Hematopoietic multipotent progenitor cell treated with erythropoietin and hydrocortisone succinate and interleukin-3 and kit ligand, for 8 days (in vitro differentiated cells): ENCODE measurements at places on chromosomes 3 and 15.
A peak's percentile ranks its signal among the peaks of the same experiment; 100 is the strongest.

DNA sequence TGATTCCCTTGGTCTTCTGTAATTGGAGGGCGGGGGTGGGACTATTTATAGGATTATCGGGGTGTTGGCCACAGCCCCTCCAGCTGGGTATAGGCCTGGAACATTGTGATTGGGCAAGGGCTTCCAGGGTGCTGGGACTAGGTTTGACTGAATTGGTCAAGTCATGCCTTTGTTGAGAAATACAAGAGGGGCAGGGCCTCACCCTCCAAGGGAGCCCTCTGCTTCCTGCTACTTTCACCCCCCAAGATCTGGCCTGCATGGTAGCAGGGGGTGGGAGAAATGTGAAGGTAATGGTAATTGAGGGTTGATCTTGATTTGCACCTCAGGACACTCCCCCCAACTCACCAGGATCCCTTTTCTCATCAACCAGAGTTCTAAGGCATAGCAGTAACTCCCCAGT is 25.2 kb downstream of the TRIM71 start:
- no peak for DNase-seq

DNA sequence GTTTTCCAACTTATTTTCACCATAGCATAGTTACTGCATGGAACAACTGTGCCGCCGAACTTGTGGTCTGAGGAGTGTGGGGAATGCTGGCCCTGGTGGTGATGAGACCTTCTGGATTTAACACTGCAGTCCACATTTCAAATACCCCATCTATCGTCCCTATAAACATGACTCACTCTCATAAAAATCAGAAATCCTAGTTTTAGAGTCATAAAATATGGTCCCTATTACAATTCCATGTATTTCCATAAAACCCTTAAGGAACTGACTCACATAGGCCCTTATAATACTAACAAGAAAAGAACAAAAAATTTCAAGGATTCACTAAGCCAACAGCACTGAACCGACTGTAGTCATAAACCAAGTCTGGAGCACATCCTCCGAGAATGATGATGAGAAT is 147.2 kb downstream of the FOXP1 start:
- no peak for DNase-seq

DNA sequence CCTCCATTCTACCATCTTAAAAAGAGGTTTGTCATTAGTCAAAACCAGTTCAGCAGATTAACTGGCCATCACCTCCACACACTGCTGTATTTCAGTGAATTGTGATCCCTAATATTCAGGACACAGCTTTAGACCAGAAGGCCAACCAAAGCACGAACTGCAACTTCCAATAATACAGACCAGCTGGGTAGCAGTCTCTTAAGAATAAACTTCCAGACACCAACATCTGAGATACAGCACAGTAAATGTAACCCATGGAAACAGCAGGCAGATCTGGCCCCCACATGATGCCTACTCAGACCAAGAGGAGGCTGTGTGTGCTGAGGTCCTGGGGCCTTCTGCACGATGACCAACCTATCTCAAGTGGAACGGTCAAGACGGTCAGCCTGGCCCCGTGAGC is 34.9 kb downstream of the SPATA12 start:
- DNase-seq = no peak

- no peak for DNase-seq
Observed at GRCh38 chr15:81321667-81322066, 2.3 kb downstream of the STARD5 start.

- DNase-seq = no peak
Observed at GRCh38 chr15:55802600-55803376, 59.8 kb upstream of the PRTG start.

- peak; percentile 91 for DNase-seq
Observed at GRCh38 chr15:85706779-85707518, 87.8 kb downstream of the KLHL25 start.

- DNase-seq = peak; percentile 34
Observed at GRCh38 chr15:47523681-47524475, 193.4 kb upstream of the SEMA6D start.

DNA sequence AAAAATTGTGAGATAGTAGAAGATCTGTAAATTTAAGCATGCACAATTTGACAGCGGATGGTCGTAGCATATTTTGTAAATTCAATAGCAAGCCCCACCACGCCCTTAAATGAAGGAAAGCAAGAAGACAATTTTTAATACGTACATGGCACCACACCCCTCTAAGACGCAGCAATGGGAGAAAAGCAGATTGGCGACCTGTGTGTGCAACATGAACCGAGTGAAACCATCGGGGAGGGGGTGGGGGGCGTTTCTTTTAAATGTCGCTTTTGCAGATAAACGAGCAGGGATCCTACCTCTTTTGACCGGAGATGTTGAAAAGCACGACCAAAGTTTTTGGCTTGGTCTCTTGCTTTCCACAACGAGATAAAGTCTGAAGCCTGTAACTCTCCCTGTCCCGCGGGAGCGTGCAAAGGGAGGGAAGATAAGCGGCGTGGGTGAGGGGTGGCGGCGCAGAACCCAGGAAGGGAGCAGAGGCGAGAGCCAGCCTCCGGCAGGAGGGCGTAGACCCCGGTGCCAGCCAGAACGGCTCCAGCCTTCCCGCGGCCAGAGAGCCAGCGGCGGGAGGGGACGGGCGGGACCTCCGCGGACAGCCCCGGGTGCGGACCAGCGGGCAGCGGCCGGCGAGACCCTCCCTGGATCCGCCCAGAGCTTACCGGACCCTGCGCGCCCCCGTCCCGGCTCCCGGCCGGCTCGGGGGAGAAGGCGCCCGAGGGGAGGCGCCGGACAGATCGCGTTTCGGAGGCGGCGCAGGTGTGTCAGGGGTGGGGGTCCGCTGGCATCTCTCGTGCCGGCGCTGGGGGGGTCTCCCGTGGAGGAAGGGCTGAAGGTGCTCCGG is at the start of gene CHL1:
Gene CHL1, plus strand, starts transcription at position 453 of the 838 bp plus-strand sequence. CDS start 123,014 bp downstream, outside the sequence.
- DNase-seq = no peak

DNA sequence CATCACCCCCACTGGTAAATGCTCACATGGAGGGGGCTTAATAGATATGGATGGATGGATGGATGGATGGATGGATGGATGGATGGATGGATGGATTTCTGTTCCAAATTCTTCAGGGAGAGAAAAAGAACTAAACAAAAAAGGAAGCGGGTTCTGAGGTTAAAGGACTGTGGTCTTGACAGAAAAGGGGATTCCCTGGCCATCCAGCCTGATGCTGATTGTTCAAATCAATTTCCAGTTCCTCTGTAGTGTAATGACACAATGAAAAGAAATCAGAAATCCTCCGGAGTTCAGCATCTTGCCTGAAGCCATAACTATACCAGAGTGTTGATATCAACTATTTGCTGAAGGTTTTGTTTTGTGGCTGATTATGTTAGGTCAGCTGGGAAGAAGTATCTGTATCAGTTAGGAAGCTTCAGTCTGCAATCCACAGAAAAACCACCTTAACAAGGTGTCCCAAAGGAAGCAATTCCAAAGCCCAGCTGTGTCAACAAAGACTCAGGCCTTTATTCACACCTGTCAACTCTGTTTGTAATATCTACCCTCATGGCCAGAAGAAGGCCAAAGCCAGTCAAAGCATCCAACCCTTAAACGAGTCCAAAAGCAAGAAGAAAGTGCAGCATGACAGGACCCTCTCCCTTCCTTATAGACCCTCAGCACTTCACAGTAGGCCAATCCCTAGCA is 24.5 kb upstream of the RASA2 start:
- DNase-seq = no peak

GRCh38 chr3:68458581-68458980 is 473.8 kb downstream of the TAFA4 start:
- DNase-seq = no peak

DNA sequence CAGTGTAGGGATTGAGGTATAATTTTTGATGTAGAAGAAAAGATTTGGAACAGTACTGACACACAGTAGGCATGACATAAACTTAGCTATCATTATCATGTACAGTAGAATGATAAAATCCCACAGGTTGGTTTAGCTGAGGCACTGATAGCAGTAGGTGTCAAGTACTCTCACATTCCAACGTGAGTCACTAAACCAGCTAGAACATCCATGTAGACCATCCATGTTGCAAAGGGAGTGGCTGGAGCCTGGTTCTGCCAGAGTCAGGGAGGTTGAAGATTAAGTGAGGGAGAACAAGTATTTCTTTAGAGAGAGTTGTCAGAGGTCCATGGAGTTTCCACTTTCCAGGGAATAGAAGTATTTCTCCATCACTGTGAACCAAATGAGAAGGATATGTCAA is 157.2 kb upstream of the TMEM108 start:
- DNase-seq = no peak

DNA sequence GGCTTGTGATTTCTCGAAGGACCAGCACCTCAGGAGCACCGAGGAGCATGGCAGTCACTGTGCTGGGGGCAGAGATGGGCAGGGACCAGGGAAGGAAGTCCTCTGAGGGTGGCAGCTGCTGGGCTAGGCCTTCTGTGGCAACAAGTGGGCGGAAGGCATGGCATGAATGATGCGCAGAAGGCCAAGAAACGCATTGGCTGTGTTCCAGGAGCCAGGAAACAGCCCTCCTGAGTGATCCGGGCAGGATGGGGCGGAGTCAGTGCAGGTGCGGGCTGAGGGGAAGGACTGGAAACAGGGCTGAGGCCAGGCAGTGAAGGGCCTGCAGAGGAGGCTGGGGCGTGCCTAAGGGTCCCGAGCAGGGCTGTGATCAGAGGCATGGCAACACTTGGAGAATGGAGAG is 23.6 kb downstream of the MRPS11 start:
- DNase-seq = no peak

- DNase-seq = no peak
Observed at GRCh38 chr3:134807189-134807588, 12.1 kb downstream of the EPHB1 start.

- peak; percentile 99 for DNase-seq
Observed at GRCh38 chr15:70447928-70448698, 315.2 kb downstream of the UACA start.

DNA sequence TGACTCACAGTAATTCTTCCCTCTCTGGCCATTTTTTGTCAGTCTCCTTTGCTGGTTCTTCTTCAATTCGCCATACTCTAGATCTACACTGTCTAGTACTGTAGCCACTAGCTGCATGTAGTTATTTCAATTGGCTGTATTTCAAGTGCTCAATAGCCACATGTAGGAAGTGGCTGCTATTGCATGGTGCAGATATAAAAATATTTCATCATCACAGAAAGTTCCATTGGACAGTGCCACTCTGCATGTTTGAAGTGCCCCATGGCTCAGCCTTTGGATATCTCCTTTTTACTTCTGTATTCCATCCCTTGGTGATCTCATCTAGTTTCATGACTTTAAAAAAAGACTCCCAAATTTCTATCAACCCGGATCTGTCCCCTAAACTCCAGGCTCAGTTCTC is 22.1 kb downstream of the PPP2R3A start:
- DNase-seq = no peak

GRCh38 chr15:23422946-23423708 is 23.9 kb downstream of the GOLGA6L2 start:
- DNase-seq = no peak

- DNase-seq = no peak
Observed at GRCh38 chr3:181610083-181610972, 101.4 kb upstream of the SOX2 start.

GRCh38 chr3:13457593-13457992 is 22.5 kb upstream of the HDAC11 start:
- no peak for DNase-seq

GRCh38 chr3:133576169-133576568 is 2.7 kb downstream of the CDV3 start:
- DNase-seq = no peak

- DNase-seq = no peak
Observed at GRCh38 chr3:111594205-111594604, 941 bp downstream of the ZBED2 start.

GRCh38 chr3:52254608-52255007 is 9.0 kb downstream of the PPM1M start:
- DNase-seq = no peak

GRCh38 chr15:88788816-88789215 is 14.4 kb upstream of the ACAN start:
- DNase-seq = no peak
